ENCODE measurements at places on chromosomes 5 and 9.

GRCh38 chr9:72909428-72909827, 43.4 kb downstream of the ALDH1A1 start:
- DNase-seq, result no peak

- no peak for DNase-seq
These were observed 204.0 kb downstream of the GADD45G start for GRCh38 chr9:89808756-89809181.

DNA sequence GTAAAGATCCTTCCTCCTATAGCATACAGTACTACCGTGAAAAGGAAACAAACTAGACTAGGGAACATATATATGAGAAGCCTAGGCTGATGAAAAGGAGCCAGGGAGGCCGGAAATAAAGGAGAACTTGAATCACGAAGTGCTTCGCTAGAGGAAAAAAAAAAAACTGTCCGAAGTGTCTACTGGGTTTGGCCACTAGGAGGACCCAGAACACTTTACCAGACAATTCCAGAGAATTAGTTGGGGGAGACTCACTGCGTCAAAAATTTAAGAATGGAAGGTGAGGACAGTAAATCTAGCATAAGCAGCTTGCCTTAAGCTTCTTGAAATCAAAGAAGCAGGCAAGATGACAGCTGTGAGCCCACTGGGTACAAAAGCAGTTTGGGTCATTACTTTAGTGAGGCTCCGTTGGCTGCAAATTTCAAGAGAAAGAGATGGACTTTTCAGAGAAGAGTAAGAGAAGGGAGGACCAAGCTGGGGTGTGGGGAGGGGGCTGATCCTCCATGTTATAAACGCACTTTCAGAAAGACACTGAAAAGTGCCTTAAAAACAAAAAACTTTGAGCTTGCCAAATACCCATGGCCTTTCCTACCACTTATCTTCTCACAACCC, 47.4 kb downstream of the P4HA2 start:
- no peak for DNase-seq

DNA sequence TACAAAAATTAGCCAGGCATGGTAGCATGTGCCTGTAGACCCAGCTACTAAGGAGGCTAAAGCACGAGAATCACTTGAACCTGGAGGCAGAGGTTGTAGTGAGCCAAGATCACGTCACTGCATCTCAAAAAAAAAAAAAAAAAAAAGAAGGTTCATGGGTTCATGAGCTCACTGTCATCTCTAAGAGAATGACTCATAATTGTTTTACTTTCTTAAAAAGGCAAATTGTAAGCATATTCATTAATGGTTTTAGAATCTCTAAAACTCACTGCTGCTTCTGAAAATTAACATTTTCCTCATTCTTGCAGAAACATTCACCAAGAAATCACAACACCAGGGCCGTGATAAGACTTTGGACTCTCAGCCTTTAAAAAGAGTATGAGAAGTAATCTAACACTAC, 103.6 kb downstream of the GNA14 start:
- no peak for DNase-seq

DNA sequence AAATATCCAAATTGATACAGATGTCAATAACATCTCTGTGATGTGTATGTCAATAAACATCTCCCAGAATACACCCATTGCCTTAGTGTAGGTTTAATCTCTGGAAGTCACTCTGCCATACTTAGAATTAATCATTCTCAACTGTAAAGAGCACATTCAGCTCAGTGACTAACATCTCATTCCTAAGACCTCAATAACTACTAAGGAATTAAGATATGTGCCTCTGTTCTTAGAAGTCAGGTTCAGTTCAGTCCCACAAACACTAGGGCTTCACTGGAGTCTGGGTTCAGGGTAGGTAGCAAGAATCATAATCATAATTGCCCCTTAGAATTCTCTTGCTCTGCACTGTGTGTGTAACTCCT, 31.7 kb downstream of the UGCG start:
- DNase-seq, result no peak

DNA sequence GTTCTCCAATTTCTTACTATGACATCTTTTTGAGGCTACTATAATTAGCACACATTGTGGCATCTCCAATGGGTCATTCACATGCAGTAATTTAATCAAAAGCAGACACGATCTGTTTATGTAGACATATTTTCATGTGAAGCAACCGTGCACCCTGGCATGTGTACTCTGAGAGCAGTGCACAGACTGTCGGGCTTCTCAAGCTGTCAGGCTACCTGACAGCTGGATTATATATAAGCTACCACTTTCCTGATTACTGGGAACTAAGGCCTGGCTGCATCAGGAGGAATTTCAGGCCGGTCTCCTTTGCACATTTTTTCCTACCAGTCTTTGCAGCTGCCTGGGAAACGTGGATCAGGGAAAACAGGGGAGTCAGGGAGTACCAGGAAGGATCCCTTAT, 197.5 kb downstream of the MAPKAP1 start:
- DNase-seq, result no peak

GRCh38 chr5:170423692-170424091, 34.5 kb upstream of the KCNMB1 start:
- DNase-seq, result no peak

DNA sequence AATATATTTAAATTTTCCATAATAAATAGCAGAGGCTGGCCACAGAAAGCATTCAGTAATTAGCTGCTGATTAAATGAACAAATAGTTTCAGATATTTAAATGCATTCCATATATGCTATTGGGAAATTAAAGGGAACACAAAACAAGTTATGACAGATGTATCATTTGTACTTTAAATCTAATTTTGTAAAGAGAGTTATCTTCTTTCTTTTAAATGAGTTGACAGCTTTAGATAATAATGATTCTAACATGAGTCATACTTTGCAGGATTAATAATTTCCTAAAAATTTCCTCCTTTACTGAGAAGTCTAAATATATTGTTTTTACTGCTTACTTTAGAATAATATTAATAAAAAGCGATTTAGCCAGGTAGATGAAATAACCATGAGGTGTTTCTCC, 320.1 kb downstream of the ADAMTS6 start:
- no peak for DNase-seq

DNA sequence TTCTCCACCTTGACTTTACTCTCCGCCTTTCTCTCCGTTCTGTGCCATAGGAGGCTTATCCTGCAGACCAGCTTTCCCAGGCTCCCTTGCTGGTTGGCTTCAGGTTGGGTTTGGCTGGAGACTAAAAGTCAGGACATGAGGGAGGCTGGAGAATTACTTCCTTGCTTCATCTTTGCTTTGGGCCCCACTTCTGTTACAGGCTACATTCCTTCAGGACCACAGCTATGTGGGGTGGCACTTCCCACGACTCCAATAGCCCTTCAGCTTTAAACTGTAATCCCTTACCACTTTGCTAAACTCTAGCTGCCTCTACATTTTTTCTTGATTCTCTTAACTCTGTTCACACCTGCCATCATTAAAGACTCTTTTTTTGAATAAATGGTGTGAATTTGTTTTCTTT, 186.7 kb upstream of the NR4A3 start:
- no peak for DNase-seq

GRCh38 chr9:103757062-103757461, 337.0 kb upstream of the SMC2 start:
- DNase-seq, result no peak

- DNase-seq, result no peak
These were observed 136.5 kb downstream of the EFNA5 start for GRCh38 chr5:107533910-107534876.

DNA sequence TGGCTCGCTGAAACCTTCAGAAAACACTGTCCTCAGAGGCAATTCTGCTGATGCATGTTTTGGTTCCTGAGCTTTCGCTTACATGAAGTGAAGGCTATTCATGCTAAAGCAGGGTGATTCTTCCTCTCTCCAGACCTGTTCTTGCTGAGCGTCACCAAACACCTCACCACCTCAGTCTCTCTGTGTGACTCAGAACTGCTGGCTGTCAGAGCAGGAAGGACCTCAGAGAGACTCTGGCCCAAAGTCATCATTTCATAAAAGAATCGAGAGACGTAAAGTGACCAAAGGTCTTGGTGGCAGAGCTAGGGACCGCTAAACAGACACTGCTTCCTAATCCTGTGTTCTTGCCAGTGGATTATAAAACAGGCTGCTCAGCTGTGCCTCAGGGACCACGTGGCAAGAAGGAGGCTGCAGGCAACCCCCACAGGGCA, 73.8 kb downstream of the LHFPL2 start:
- no peak for DNase-seq

- no peak for DNase-seq
These were observed 217.6 kb downstream of the NPR3 start for GRCh38 chr5:32928761-32929160.

DNA sequence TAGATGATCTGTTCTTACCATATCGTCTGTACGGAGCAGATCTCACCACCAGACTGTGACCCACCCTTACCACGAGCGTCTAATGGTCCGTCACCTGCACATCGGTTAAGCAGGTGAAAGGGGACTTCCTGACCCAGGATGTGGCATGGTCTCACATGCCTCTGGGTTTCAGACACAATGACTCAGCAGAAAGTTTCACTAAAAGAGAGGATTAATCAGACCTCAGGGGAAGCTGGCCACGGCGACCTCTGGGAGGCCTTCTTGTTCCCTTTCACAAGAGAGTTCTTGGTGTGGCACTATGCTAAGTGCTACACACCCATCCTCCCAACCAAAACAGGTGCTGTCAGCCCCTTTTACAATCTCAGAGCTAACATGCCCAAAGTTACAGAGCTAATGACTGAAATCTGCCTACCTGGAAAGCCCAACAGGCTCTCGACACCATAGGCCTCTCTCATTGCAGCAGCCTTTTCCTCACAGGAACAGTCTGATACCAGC, 41.6 kb downstream of the ADAMTS12 start:
- no peak for DNase-seq

DNA sequence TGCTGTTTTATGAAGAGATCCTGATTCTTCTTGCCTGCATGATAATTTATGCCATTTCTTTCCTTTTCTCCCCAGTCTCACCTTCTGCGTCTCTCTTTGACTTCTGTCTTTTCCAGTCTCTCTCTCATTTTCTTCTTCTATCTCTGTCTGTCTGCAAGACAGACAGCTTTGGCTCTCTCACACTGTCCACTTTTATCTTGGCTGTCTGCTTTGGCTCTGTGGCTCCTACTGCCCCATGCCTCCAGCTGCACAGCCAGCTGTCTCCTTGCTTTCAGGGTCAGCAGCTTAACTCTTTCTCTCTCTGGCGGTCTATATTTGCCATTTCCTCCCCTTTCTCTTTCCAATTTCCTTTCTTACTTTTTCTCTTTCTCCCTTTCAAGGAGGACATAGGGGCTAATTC, 971.1 kb upstream of the COX7C start:
- DNase-seq, result no peak

GRCh38 chr5:111776913-111777781, 20.2 kb upstream of the NREP start:
- no peak for DNase-seq

- no peak for DNase-seq
These were observed 34.3 kb upstream of the ARL15 start for GRCh38 chr5:54344653-54345052.

DNA sequence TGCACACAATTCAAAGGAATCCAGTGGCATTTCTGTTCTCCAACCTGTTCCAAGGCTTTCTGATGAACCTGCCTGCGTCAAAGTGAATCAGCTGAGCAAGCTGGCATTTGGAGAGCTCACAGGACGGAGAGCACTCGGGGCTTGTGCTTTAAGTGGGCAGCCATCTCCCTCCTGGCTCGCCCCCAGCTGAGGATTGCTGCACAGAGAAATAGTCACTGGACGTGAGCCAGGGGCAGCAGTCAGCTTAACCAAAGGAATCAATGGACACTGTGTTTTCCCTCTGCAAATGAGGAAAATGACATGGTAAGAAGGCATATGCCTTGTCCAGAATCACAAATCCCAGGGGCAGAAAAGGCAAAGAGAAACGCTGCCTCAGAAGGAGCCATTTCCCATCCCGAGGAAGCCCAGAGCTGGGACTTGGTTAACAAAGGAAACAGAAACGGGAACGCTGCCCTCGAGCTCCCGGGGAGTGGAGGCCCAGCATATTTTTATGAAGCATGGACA, 299.4 kb downstream of the ZSWIM6 start:
- no peak for DNase-seq

DNA sequence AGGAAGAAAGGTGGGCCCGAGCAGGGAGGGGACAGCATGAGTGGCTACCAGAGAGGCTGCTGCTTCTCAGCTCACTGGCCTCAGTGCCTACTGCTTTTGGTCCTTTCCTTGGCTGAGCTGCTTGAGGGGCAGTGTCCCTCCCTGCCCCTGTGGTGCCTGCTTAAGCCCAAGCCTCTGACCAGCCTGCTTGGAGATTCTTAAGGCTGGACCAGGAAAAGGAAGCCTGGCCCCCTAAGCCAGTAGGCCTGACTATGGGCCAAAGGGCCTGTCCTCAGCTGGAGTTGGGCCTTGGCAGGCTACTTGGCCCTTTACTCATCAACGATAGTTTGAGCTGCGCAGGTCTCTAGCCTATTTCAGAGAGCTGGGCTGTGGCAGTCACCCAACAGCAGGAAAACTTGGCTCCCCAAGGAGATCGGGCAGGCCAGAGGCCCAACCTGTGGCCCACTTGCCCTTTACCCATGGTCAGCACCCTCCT, 24.9 kb downstream of the TCF7 start:
- DNase-seq, result no peak

- no peak for DNase-seq
These were observed 207.5 kb downstream of the NXNL2 start for GRCh38 chr9:88742483-88742882.

DNA sequence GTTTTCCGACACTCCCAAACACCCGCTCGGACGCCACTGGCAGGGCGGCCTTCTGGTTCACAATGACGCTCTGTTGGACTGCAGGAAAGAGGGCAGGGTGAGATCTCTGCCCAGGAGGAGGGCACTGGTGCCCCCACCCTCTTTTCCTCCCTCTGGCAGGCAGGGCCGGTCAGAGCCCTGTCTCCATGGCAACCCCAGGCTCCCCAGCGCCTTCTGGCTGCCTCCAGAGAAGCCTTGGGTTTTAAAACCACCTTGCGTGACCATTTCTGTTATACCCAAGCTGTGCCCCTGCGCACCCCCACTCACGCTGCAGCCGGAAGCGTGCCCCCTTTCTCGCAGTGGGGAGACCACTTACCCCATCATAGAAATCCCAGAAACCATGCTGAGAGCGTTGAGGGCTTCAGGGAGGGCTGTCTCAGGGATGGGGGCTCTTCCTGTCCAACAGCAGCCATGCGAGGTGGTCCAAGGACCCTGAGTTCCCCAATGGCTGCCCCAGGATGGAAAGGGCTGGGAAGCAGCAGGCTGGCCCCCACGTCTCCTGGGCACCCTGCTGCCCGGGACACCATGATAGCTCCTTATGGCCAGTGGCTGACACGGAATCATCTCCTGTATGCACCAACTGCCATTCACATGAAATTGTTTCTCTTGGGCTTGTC, 7.3 kb downstream of the C9orf50 start:
- DNase-seq, result no peak

- DNase-seq, result no peak
These were observed 9.9 kb upstream of the PTGS1 start for GRCh38 chr9:122360891-122361290.
